NCI-H774 (cell line): ENCODE measurements at places on chromosomes 7 and 10.

- no peak for DNase-seq
These were observed 35.6 kb upstream of the PIK3CG start for GRCh38 chr7:106829496-106829895.

- no peak for DNase-seq
These were observed 38.7 kb downstream of the CALML3 start for GRCh38 chr10:5563321-5563961.

- DNase-seq, result no peak
These were observed 130.6 kb upstream of the TNRC18 start for GRCh38 chr7:5554287-5554610.

DNA sequence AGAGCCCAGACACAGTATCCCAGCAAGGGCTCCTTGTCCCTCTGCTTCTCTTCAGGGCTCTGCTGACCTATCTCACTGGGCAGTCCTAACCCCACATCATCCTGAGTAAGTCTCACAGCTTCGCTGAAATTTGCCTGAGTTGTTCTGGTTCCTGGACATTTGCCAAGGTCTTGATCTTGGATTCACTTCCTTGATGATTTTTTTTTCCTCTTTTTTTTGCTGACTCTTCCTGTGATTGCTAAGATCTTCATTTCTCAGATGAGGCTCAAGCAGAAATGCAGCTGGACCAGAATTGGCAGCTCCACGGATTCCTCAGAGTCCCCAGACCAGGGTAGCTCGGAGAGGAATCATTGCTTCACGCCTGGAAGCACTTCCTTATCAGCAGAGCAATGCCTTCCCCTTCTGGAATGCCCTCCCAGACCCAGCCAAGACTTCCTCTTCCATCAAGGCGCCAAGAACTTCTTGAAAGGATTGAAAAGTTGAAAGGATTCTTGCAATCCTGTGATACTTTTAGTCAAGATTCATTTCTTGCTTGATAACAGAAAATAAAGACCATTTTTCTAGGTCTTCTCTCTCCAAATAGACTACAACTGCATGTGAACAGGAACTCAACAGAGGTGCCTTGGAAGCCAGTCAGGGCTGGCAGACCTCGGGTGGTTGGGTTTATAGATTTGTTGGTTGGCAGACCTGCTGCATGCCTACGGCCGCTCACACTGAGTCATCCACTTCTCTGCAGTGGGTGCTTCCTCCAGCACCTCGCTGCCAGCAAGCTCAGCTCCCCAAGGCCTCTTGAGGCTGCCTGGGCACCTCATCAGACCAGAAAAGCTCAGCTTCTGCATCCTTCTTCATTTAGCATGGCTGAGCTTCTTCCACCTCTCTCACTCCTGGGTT, 8.8 kb upstream of the AFAP1L2 start:
- no peak for DNase-seq

GRCh38 chr7:48280100-48280499, 108.8 kb downstream of the ABCA13 start:
- no peak for DNase-seq

DNA sequence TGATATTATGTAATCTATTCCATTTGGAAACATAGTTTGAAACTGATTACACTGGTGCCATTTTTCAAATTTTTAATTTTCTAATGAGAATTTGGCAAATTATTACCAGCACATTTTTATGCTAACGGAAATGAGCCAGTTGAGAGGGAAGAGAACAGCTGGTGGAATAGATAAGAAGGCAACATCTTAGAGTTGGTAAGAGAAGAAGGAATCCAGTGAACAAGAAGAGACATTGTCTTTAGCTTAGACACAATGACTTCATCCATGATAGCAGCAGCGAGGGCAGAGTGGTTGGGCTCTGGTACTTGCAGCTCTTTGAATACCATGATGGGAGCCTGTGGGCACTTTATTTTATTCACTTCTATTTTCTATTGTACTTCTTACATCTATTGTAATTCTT, 89.6 kb downstream of the CHRM2 start:
- DNase-seq, result no peak

DNA sequence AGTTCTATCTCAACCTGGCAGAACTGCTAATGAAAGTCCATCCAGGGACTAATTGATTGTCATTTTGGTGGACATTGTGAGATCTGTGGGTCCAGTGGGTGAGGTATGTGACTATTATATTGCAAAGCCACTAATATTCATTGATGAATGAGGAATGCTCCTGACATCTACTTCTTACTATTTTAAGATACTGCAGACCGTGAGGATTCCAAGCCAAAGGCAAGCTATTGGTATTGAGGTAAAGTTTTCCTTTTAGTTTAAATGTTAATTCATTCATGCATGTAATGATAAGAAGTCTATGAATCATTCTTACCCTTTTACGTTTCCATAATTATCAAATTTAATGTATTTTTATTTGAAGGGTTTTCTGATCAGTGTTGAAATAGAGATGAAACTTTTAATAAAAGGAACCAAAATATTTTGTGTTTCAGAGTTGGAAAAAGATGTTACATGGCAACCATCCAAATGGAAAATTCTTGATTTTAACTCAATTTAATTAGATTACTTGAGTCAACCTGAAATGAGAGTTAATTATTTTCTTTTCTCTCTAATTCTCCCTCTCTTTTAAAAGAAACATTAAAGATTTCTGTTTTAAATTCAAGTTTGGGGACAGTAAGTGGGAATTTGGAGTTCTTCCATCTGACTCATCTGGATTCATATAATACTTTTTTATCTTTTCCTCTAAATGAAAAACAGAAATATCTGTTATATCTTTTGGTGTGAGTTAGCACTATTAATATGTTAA, 39.6 kb downstream of the NUP205 start:
- DNase-seq, result no peak

DNA sequence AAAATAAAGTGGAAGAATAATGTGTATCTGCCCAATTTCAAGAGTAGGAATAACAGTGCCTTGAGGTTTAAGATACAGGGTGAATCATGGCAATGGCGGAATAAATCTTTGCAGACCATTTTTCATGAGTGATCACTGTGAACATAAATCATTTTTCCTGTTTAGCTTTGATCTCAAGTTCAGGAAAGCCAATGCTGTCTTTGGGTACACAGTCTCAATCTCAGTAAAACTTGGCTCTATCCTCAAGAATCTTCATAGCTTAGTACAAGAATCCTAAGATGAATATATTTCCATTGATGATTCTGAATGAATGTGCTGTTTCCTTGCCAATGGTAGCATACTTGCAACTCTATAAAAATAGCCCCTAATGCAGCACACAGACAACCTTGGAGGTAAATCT, 6.8 kb downstream of the NAMPT start:
- no peak for DNase-seq

DNA sequence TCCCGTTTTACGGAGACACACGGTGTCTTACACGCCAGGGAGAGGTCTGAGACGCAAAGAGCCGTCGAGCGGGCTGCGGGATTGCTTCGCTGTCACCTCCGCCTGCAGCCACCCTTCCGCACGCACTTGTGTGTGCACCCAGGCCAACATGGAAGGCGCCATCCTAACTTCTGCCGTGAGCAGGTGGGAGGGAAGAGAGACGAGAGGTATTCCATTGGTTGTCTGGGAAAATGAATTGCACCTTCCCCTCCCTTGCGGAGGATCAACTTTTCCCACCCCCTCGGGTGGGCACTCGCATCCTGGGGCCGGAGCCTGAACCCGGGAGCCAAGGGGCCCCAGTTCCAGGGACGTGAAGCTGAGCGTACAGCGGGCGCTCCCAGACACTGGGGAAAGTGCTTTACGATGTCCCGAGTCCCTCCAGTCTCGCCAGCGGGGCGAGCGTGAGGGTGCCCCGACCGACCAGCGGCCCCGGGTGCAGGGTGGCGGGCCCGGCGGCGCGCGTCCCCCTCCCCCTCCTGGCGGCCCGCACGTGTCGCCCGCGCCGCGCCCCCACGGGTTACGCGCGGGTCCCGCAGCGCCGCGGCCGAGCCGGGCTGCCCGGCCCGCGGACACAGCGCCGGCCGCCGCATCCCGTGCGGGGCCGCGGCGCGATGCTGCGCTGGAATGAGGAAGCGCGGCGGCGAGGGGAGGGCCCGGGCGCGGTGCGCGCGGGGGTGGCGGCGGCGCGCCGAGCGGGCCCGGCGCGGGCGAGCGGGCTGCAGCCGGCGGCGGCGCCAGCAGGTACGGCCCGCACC, 984 bp upstream of the IKZF1 start:
- no peak for DNase-seq

- DNase-seq, result no peak
These were observed 2.1 kb upstream of the KAT6B start for GRCh38 chr10:74824184-74824899.

GRCh38 chr7:70647801-70648498, 484.0 kb upstream of the GALNT17 start:
- DNase-seq, result no peak

- no peak for DNase-seq
These were observed at the start of gene CRHR2 for GRCh38 chr7:30682212-30683083. Gene CRHR2 (minus strand): TSS chr7:30682456. CDS start chr7:30682280, 176 bp downstream.

- no peak for DNase-seq
These were observed 10.3 kb downstream of the GALNT11 start for GRCh38 chr7:152035817-152036216.

DNA sequence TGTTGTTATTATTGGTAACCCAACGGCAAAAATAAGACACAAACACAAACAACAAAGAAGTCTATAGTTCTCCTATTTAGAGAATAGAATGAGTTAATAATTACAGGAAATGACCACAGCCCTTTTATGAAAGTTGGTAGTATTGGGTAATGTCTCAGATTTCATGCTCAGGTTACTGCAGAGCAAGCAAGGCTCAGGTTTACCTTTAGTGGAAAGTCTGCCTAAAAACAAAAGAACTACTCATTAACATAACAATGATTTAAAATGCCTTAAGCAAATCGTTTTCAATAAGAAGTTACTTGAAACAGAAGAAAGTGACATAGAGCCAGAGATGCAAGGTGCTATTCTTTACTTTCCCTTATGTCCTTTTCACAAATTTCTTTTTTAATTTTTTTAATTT, 441.2 kb downstream of the PLXDC2 start:
- DNase-seq, result peak; percentile 2

DNA sequence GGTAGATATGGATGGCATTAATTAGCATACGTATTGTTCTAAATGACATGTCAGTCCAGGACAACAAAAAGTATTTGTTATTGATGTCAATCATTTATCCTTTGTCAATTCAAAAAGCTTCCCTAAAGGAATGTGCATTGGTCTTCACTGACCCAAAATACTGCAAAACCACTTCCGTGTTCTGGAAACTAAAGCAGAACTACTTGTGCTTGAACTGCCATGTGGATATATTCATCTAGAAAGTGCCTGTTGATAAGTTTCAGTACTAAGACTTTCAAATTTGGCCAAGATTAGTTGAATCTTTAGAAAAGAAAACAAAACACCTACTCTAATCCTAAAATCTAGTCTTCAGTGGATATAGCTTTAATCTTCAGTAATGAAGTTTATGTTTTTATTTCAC, 242.1 kb upstream of the PPP1R3A start:
- no peak for DNase-seq

GRCh38 chr10:3729397-3729976, 55.5 kb downstream of the KLF6 start:
- DNase-seq, result no peak

GRCh38 chr10:17454161-17455014, at the start of gene ST8SIA6:
Gene ST8SIA6 (minus strand): TSS chr10:17454595. CDS start chr10:17454255, 340 bp downstream.
- no peak for DNase-seq

DNA sequence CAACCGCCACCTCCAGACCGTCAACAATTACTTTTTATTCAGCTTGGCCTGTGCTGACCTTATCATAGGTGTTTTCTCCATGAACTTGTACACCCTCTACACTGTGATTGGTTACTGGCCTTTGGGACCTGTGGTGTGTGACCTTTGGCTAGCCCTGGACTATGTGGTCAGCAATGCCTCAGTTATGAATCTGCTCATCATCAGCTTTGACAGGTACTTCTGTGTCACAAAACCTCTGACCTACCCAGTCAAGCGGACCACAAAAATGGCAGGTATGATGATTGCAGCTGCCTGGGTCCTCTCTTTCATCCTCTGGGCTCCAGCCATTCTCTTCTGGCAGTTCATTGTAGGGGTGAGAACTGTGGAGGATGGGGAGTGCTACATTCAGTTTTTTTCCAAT, 146.6 kb downstream of the CHRM2 start:
- no peak for DNase-seq

DNA sequence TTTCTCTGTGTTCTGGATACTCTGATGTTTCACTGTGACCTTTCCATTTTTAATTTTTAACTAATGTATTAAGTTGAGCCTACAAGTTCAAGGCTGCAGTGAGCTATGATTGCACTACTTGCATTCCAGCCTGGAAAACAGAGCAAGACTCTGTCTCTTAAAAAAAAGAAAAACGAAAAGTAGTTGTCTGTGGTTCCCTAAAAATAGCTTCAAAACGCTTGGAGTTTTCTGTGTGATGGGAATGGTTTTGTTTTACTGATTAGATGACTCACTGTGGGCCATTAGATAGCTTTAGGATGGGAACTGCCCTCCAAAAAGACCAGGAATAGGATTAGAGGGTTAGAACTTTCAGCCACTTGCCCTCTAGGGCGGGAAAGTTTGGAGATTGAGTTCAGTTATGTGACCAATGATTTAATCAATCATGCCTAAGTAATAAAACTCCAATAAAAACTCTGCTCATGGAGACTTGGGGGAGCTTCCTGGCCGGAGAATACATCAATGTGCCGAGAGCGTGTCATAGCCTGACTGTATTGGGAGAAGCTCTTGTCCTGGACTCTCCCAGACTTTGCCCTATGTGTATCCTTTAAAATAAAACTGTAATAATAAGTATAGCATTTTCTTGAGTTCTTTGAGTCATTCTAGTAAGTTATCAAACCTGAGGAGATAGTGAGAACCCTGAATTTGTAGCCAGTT, 147.1 kb downstream of the LYZL1 start:
- no peak for DNase-seq

- DNase-seq, result no peak
These were observed 109.9 kb downstream of the OAT start for GRCh38 chr10:124308811-124309210.

DNA sequence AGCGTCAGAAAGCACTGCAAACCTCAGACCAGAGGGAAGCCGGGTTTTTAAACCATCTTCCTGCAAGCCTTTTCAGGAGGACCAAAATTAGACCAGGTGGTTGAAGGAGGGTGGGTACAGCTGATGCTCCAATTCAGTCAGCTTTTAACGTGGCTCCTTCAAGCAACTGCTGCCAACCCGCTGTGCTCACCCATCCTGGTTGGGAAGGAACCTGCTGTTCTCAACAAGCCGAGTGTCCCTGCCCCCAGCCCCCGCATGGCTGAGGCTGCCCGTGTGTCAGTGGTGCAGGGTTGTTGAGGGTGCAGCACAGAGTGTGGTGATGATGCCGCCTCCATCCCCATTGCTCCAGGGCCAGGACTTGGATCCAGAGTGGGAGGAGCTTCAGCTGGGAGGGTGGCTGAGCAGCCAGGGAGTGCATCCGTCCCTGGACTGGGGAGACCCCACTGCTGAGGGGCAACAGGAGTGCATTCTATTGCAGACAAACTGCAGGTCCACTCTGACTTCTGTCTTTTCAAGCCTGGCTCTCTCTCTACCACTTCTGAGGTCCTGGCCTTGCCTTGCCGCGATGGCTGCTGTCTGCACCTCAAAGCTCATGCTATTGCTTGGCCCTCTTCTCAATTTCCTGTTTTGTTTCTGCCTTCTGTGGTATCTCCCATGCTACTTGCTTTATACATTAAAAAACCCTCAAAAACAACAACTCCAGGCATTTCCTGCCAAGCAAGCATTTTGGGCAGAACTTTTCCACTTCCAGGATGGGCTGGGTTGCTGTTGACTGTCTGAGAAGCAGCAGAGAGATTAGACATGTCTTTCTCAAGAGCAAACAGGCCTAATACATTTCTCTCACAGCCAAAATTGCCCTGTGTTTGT, 134.7 kb downstream of the DNAJB6 start:
- no peak for DNase-seq
